ENCODE measurements at places on chromosomes 1 and 21. TPM values are rescaled to one million over a fixed set of nuclear protein-coding genes. Genes with fewer than 3 reads are reported as not detected.

GRCh38 chr1:159664247-159664646 lies 50.1 kb downstream of the CRP start:
- H3K4me1 ChIP-seq, result no peaks in the 10 kb centered on the region
- H3K27ac ChIP-seq, result no peak overlapping the region
- H3K27me3 ChIP-seq, result no peaks in the 10 kb centered on the region

- H3K27me3 ChIP-seq, result no peaks in the 10 kb centered on the region
- H3K4me3 ChIP-seq, result no peak overlapping the region
- no peak overlapping the region for H3K27ac ChIP-seq
- DNase-seq, result peak; percentile 35
These were observed 104.4 kb downstream of the PCBP3 start for GRCh38 chr21:45747802-45748445.

DNA sequence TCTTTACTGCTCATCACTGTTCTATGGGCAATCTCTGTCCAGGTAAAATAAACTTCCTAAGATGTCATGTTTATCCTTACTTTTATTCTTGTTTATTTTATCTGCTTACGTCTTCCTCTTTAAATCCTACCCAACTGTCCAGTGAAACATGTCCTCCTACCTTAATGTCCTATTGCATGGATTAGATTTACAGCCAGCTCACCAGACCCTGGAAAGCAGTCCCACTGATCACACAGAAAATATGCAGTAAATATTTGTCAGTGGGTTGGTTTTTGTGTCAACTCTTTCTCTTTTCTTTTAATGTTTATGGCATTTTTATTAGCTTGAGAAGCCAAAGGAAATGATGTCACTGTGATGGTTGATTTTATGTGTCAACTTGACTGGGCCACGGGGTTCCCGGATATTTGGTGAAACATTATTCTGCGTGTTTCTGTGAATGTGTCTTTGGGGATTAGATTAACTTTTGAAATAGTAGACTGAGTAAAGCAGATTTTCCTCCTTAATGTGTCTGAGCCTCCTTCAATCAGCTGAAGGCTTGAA lies 258.3 kb downstream of the SRGAP2C start:
- no peak overlapping the region for H3K27ac ChIP-seq
- H3K36me3 ChIP-seq, result no peaks in the 10 kb centered on the region
- H3K4me1 ChIP-seq, result 0 out of 2 replicates have a peak, but pooled peaks cover 4% of the 10 kb centered on the region
- no peak overlapping the region for H3K4me3 ChIP-seq

DNA sequence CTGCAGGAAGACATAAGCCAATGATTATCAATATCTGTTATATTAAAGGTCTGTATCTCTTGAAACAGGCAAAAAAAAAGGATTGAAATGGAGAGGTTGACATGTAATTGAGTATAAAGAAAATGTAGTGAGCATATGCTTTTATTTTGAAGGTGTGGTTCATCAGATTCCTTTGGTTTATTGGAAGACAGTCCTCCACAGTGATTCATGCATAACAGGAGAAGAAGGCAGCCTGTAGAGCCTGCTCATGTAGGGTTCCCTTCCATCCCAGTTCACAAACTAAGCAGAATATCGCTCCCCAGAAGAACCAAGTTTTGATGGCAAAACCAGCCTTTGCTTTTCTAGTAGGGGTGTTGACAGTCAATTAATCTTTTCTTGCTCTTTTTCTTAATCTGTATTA lies 1016.8 kb upstream of the ADGRL4 start:
- DNase-seq, result no peak
- no peaks in the 10 kb centered on the region for H3K36me3 ChIP-seq
- H3K27me3 ChIP-seq, result no peaks in the 10 kb centered on the region
- no peak overlapping the region for H3K27ac ChIP-seq
- no peak overlapping the region for H3K4me3 ChIP-seq
- no peaks in the 10 kb centered on the region for H3K4me1 ChIP-seq

DNA sequence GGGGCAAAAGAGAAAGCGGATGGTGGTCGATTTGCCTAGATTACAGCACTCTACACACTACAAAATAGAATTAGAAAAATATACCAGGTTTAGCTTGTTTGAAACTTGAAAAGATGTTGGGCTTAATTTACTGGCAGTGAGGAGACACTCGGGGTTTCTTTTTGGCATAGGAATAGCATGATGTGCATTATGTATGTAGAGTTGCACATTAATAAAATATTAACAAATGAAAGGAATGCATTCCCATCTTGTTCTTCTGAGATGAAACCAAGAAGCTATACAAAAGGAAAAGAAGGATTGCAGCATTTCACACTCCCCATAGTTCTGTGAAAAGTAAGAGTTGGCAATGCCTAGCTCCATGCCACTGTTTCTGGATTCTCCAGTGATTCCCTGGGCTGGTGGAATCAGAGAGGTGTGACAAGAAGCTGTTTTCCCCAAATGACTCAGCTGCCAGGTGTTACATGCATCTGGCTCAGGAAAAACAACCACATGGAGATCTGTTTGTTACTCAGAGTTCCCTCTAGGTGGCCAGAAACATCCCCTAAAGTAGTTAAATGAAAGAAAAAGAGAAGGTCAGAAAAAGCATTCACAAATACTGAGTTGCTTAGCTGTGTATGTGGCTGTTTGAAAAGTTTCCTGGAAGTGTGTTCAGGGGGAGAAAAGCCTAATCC lies 115.6 kb downstream of the UCK2 start:
- H3K27me3 ChIP-seq, result no peaks in the 10 kb centered on the region
- peak; percentile 70 for DNase-seq
- H3K4me3 ChIP-seq, result no peak overlapping the region
- no peaks in the 10 kb centered on the region for H3K36me3 ChIP-seq
- peaks cover 8% of the 10 kb centered on the region for H3K4me1 ChIP-seq
- no peak overlapping the region for H3K27ac ChIP-seq

DNA sequence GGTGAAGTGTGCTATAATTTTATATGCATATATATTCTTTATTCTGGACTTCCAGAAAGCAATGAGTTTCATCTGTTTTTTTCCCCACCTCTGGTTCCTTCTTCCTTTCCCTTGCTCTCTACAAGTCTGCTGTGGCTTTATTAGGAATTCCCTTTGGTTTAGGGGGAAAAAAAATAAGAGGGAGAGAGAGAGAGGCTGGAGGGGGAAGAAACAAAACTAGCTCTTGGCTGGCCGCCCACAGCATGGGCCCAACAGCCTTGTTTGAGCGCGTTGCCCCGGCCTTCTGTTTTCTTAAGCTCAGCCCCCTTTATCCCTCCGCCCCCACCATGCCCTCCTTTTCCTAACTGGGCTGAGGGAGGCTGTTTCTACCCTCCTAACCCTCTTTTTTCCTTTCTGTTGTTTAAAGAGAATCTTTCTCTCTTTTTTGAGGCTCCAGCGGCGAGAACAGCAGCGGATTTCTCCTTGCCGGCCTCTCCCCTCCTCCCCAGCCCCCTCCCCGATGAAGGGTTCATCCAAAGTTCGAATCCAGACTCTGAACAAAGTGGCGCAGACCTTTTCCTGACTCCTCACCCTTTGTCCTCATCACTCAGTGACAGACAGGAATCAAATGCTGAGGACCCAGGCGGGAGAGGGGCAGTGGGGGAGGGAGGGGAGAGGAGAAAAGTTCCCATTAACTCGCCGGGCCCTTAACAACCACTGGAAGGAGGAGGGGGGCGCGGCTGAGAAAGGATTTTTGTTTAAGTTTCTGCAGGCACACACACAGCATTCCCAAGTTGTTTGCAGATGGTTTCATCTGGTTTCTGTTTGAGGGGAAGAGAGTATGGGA lies 29.7 kb downstream of the PBX1 start:
- H3K27ac ChIP-seq, result peak overlapping the region; percentile 94
- peaks cover 92% of the 10 kb centered on the region for H3K4me1 ChIP-seq
- H3K36me3 ChIP-seq, result no peaks in the 10 kb centered on the region
- peak overlapping the region; percentile 47 for H3K4me3 ChIP-seq

DNA sequence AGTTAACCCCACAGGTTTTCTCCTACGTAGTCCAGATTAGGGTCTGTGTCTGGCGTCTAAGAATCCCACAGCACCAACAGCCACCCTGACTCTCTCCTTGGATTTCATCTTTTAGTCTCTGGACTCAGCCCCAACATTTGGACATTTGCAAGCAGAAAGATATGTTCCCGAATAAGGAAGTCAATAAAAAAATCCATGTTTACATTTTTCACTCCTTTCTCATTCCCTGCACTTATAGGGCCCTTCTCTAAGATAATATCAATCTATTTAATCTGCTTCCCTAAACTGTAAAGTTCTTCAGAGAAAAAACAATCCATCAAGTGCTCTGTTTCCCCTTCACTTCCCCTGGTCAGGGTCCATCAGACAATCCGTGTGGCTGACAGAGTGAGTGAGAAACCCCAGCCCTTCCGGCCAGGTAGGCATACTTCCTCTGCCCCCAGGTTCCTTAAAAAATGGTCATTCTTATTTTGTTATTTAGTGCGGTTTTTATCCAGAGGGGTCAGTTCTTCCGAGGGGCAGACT lies 105.9 kb upstream of the CDC42BPA start:
- H3K4me1 ChIP-seq, result 0 out of 2 replicates have a peak, but pooled peaks cover 4% of the 10 kb centered on the region
- no peak overlapping the region for H3K4me3 ChIP-seq
- no peak for DNase-seq
- H3K27ac ChIP-seq, result no peak overlapping the region
- no peaks in the 10 kb centered on the region for H3K27me3 ChIP-seq

The IKBKE gene
- 11.1 TPM for total RNA-seq
